Heart left ventricle (tissue), 16 donors: ENCODE measurements at places on chromosomes 11 and 22.

- DNase-seq, result no peak
Observed at GRCh38 chr11:45100339-45100738, 46.1 kb upstream of the PRDM11 start.

DNA sequence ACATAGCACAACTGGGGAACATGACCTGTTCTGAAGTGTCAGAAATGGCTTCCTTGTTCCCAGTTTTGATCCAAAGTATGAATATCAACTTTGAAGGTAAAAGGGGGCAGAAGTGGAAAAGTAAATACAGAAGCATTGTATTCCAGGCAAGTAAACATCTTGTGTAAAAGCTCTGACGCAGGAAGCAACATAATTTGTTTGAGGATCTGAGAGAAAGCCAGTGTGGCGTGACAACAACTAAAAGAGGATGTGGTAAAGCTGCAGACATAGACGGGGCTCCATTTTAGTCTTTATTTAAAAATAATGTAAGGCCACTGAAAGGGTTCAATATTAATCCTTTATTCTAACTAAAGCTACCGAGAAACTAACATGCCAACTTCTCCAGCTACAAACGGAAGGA, 310.2 kb downstream of the DLG2 start:
- no peak for DNase-seq

GRCh38 chr11:119084663-119085436, at the start of gene HMBS:
Gene HMBS, plus strand, starts transcription at chr11:119084881. Its CDS starts 153 bp downstream, at chr11:119085034.
- peak; percentile 96 for DNase-seq

DNA sequence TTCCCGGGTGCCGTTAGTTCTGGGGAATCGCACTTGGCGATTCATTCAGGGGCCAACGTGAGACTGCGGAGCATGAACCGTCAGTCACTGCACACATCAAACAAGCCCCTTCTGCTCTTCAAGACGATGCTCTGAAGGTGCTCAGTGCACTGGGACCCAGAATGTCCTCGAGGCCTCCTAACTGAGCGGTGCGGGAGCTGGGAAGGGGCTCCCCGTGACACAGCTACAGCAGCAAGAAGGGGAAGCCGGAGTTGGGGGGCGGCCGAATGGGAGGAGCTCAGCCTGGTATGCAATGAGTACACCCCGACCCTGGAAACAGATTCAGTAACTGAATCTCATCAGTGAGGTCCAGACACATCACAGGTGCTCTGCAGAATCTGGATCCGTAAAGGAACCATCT, 150.8 kb downstream of the SHANK2 start:
- no peak for DNase-seq

DNA sequence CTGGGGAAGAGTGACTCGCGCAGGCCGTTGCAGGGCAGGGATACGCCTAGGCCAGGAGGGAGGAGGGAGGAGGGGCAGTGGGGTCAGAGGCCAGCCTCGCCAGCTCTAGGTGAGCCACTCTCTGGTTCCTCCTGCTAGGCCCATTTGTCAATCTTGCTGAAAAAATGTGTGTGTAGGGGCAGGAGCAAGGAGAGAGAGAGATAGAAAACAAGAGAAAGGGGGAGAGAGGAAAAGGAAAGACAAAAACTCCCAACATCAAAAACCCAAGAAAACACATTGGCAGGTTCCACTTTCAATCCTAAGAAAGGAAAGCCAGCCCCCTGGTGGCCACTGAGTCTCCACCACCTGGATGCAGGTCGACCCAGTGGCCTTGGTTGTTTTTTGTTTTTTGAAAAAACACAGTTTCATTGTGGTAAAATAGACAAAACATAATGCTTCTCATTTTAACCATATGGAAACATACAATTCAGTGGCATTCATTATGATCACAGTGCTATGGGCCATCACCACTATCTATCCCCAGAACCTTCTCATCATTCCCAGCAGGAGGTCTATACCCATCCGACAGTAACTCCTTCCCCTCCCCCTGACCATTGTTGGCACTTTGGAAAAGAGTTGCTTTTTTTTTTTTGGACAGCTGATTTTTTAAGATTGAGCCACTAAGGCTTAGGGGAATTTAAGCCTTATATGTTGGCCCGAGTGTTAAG, 10.9 kb downstream of the OMP start:
- DNase-seq, result no peak

DNA sequence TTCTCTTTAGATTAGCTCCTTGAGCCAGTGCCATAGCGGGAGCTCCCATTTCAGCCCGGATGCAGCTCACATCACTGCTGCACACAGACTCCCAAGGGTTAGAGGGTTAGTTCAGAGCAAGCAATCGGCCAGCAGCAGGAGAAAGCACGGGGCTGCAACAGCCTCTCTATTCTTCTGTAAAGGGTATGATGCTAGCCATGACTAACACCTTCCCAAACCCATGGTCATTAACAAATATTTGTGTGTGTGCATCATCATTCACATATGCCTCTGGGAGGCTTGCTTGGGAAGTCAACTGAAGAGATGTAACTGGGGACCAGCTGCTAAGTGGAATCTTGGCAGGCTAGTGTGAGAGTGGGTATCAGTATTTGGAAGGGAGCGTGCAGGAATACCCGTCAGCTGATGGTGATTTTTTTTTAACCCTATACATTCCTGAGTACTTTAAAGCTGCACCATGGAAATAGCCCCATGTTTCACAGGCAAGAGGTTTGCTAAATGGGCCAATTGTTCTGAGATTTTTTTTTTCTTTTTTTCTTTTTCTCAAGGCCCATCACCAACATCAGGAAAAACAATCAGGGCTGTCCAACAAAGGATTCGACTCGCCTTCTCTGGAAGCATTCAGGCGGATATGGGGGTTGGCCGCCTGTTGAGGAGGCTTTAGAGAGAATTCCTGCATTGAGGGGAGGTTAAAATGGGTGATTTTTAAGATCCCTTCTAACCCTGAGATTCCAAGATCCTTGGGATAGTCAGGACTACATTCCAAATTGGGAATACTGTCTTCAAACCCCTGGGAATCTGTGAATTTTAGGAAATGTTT, 33.2 kb upstream of the CCDC89 start:
- DNase-seq, result peak; percentile 67

GRCh38 chr22:37079668-37080171, 28.2 kb downstream of the KCTD17 start:
- peak; percentile 32 for DNase-seq

- peak; percentile 66 for DNase-seq
Observed at GRCh38 chr11:131674051-131674755, 303.8 kb downstream of the NTM start.

- no peak for DNase-seq
Observed at GRCh38 chr11:71476031-71476430, 23.0 kb downstream of the NADSYN1 start.

- no peak for DNase-seq
Observed at GRCh38 chr22:45270095-45271020, 14.4 kb upstream of the UPK3A start.

DNA sequence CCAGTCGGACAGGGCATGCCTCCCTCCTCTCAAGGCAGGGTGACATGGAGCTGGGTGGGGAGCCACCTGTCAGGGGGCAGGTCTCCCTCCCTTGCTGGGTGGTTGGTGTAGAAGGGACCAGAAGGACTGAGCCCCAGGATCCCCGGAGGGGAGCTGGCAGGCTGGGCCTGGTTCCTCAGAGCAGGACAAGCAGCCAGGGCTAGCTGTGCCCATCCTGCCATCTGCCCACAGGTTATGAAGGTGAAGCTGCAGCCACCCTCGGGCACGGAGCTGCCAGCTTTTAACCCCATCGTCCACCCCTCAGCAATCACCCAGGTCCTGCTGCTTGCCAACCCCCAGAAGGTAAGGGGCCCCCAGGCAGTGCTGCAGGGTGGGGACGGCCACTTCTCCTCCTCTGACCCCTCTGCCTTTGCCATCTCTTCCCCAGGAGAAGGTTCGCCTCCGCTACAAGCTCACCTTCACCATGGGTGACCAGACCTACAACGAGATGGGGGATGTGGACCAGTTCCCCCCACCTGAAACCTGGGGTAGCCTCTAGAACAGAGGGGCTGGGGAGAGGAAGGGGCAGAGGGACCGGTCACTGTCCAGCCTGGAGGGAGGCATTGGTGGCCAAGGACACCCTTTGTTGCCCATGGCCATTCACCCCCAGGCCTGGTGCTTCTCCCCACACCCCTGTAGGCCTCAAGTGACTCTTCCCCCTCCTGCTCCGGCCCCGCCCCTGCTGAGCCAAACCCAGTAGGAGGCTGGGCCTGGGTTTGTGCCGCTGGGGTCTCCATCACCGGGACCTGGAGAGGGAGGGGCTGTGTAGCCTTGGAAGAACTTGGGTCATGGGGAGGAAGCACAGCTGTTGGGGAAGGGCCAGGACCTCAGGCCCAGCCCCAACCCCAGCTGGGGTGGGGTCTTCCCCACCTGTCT, 7.0 kb upstream of the SH3BP1 start:
- no peak for DNase-seq
